Adrenal gland (tissue), 19 donors: ENCODE measurements at places on chromosomes 16 and 17. TPM values are rescaled to one million over a fixed set of nuclear protein-coding genes. Genes with fewer than 3 reads are reported as not detected.

The MARVELD3 gene
- not detected for total RNA-seq

- no peak for DNase-seq
These were observed 121.0 kb downstream of the C16orf95 start for GRCh38 chr16:87196231-87196630.

DNA sequence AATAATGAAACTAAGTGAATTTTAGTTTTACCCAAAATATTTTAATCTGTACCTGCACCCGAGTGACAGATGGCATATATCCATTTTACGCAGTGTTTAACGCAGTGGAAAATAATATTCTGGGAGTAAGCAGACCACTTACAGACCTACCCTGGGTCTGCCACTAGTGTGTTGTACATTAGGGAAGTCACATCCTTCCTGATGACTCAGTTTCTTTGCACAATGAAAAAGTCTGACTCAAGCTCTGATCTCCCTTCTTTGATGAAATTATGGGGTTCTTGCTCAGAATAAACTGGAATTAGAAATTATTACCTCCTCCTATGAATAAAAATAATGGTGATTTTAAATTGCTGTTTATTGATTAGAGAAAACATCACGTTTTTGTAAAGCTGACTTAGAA, 123.2 kb upstream of the AXIN2 start:
- DNase-seq, result no peak

DNA sequence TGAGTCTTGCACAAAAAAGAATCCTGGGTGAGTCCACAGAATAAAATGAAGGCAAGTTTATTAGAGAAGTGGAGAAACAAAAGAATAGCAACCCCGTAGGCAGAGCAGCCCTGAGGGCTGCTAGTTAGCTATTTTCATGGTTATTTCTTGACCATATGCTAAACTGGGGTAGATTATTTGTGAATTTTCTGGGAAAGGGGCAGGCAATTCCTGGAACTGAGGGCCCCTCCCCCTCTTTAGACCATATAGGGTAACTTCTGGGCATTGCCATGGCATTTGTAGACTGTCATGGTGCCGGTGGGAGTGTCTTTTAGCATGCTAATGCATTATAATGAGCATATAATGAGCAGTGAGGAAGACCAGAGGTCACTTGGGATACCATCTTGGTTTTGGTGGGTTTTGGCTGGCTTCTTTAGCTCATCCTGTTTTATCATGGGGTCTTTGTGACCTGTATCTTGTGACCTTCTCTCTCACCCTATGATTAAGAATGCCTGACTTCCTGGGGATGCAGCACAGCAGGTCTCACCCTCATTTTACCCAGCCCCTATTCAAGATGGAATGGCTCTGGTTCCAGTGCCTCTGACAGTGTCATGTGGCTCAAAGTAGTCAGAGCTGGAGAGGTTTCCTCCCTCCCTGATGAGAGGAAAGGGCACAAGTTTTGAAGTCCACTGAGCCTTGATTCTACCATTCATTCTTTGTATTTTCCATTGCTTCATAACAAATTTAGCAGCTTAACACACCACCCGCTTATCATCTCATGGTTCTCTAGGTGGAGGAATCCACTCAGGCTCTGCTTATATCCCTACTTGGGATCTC, 55.7 kb upstream of the LGALS9 start:
- DNase-seq, result no peak

GRCh38 chr16:73265124-73265837, 217.4 kb upstream of the ZFHX3 start:
- DNase-seq, result no peak
